ENCODE measurements at places on chromosomes 7 and 10.

- DNase-seq = no peak
Measured at GRCh38 chr7:98569691-98570337, 47.3 kb upstream of the NPTX2 start.

- no peak for DNase-seq
Measured at GRCh38 chr7:142813226-142813625, 41.6 kb upstream of the EPHB6 start.

DNA sequence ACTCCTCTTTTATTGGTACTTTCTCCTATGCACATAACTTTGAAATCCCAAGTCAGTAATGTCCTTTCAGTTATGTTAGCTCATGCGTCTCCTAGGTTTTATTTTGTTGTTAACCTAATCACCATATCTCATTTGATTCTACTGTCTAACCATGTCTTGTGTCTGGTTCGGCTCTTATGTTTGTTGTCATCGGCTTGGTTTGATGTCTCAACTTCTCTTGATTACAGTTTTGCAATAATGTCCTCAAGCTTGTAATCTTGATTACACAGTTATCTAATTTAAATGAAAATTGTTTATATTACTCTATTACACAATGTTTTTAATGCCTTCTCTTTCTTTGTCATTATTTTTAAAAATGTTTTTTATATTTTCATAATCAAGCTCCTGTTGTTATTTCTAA is 35.9 kb upstream of the SEMA3A start:
- no peak for DNase-seq

DNA sequence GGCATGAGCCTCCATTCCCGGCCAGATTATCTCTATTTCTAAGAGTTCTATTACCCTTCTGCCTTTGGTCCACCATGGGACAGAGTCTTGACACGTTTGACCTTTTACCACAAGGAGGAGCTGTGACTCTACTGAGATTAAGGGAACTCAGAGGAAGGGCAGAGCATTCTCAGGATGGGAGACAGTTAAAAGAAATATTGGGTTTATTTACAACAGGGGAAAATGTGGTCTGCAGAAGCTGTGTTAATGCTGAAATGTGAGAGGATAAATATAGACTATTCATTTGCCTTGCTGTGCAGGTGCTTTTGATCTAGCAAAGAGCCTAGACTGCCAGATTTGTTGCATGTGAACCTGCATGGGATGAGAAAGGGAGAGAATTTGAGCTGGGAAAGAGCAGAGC is 45.8 kb upstream of the PRSS58 start:
- DNase-seq = no peak

DNA sequence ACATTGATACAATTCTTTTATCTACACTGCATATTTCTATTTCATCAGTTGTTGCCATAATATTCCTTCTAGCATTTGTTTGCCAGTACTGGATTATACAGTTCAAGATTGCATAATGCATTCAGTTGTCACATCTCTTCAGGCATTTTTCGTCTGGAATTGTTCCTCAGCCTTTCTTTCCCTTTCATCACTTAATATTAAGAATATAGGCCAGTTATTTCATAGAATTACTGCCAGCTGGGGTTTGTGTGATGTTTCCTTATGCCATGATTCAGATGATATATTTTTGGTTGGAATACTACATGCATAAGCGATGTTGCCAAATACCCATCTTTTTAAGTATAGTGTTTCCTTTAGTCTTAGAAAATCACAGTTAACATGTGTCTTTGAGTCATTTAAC is 20.8 kb downstream of the KIFBP start:
- DNase-seq = no peak

DNA sequence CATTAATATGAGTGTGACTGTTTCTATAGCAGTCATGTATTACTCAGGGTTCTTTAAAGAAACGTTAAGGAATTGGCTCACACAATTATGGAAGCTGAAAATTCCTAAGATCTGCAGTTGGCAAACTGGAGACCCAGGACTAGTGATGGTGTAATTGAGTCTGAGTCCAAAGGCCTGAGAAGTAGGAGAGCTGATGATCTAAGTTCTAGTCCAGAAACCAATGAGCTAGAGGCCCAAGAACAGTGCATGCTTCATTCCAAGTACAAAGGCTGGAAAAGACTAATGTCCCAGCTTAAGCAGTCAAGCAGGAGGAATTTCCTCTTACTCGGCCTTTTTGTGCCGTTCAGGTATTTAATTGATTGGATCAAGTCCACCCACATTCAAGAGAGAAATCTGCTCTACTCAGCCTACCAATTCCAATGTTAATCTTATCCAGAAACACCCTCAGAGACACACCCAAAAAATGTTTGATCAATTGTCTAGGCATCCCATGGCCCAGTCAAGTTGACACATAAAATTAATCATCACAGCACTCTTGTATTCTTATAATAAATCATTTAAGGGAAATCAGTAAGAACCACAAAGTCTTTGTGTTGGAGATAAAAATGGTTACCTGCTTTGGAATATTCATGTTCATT is 312.1 kb downstream of the PRKG1 start:
- no peak for DNase-seq

GRCh38 chr7:36153571-36154097 is 580 bp downstream of the EEPD1 start:
- DNase-seq = no peak

DNA sequence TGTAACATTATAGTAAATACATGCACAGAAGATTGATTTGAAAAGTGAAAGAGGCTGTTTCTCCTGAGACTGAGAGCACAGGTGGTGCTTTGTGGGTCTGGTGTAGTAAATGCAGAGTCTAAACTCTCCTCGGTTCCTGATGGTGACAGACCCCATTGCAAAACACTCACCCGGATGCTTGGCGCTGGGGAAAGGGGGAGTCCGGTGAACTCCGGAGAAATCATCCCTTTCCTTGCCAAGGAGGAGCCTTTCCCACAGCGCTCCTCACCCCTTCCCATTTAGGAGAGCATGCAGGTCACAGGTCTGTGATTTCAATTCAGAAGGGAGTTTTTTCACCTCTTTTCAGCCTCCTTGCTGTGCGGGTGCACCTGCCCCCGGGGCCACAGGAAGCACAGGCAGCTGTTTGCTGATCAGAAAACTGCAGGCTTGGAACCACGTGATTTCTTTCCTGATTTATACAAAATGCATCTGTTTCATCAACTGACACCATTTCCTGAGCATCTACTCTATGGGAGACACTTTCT is 75.6 kb upstream of the LYZL2 start:
- DNase-seq = peak; percentile 35

- DNase-seq = no peak
Measured at GRCh38 chr10:35388197-35388596, 51.9 kb downstream of the CCNY start.

DNA sequence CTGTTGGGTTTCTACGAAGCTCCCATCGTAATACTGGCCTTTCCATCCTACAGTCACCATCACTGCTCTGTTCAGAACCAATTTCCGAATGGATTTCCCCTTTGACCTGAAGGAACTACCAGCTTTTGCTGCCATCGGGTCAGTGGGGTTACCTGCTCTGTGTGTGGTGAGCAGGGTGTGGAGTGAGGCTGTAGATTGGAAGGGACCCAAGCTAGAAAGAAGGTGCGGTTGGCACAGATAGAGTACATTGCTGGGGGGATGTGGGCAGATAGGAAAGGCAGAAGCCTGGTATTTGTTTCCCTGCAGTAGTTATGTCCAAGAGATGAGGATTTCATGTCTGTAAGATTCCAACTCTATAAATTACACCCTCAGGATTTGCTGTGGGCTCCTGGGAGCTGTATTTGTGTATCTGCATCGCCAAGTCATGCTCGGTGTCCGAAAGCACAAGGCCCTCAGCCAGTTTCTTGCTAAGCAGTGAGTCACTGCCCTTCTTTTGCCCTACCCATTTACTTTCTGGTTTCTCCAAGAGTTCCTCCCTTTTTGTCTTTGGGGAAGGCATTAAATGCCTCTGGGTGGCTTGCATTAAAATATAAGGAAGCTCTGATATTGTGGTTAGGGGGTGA is 15.4 kb downstream of the CLCN1 start:
- DNase-seq = no peak

GRCh38 chr10:77576444-77577032 is 61.1 kb downstream of the KCNMA1 start:
- DNase-seq = no peak

DNA sequence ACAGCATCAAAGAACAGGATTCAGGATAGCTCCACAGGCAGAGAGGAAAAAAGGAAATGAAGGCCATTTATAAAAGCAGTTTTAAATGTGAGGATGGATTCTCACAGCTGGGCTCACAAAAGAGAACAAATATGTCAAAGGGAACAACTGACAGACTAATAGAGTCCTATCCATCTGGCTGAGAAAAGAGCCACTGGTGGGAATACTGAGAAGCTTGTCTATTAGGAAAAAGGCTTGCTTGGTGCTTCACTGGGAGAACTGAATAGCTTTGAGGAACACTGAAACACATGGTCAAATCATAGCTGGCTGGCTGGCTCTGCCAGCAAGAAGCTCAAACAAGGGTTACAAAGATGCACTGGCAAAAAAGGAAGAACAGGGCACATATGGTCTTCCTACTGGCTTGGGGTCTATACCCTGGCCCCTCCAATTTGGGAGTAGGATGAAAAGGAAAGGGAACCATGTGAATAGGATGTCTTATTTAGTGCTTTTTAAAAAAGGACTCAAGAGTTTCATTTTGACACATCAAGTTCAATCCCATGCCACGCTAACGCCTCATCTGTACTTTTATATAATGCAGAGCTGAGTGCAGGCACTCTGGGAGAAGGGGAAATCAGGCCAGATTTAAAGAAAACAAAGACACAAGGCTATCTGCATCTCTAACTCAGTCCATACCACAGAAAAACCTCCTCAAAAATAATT is 44.8 kb upstream of the KCNIP2 start:
- DNase-seq = no peak

- DNase-seq = no peak
Measured at GRCh38 chr10:30781670-30782121, 152.1 kb upstream of the LYZL2 start.

DNA sequence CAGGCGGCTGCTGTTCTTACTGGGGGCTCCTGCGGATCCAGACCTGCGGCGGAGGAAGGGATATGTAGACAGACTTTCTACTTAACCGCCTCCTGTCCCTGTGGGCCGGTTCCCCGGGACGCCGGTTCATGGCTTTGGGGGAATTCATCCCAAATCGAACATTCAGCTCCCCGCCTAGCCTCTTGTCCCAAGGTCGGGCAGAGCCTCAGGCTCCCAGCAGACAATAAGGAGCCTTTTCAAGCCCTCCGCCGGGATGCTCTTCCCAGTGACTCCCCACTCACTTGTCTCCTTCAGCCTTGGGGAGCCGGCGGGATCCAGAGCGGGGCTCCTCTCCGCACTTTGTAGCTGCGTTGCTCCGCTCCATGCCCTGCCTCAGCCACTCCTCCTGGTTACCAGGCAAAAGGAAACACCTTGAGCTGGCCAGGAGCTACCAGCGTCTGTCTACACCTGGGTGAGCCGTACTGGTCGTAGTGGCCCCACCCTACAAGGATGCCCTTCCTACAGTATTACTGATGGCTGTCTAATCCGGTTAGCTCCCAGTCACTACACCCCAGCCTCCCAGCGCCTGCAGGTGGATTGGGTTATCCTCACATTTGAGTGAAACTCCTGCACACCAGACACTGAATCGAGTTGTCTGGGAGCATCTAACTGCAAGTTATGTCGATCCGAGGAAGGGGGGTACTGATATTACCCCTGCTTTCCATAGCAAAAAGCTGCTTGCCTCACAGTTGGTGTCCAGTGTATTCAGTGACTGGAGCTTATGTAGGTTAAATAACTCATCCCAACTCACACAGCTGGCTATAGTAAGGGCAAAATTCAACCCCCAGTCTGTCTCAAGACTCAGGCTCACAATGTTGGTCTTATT is at the start of gene C10orf95:
TSS of gene C10orf95 (minus strand) at position 439 of the 865 bp plus-strand sequence. CDS start 450 bp downstream, outside the sequence.
- no peak for DNase-seq

DNA sequence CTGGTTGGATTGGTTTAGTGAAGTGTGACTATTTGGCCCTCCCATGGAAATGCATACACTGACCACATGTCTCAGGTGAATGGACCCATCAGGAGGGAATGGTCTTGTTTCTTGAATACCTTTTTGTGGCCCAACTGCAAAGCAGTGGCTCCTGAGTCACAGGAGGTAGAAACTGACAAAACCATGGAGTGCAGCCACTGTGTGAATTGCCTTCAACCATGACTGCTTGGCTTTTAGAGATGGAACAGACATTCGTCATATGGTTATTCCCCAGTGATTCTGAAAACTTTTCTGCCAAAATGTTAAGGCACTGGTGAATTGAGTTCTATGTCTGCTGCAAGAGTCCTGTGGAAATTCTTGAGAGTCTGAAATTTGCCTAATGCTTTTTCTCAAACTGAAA is 64.7 kb downstream of the CDK14 start:
- DNase-seq = no peak

DNA sequence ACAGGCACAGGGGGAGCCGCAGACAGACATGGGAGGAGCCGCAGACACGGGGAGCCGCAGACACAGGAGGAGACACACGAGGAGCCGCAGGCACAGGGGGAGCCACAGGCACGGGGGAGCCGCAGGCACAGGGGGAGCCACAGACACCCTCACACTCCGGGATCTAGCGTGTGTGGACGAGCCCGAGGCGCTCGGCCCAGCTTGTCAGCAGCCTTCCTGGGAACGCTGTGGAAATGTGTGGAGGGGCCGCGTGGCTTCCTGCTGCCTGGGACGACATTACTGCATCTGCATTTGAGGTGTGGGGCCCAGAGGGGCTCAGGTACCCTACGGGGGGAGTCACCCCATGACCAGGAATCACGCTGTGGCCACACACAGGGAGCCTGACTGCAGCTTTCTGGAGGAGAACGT is 313.2 kb downstream of the PTPRN2 start:
- DNase-seq = no peak

DNA sequence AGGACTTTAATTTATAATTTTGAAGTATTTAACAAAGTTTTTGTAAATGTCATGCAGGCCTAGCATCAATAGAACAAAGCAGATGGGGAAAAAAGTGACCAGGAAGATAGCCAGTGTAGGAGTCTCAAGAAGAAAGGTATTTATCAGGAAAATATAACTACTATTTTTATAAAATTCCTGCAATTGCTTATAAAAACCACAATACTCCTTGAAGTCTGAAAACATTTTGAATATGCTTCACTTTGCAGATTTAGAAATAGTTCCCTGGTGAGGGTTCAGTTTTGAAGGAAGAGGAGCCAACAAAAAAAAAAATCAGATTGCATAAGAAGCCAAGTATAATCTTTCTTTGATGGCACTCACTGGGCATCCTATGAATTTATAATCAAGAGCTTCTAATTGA is 34.1 kb downstream of the MTERF1 start:
- DNase-seq = no peak
